ENCODE measurements at places on chromosomes 16 and 17.

DNA sequence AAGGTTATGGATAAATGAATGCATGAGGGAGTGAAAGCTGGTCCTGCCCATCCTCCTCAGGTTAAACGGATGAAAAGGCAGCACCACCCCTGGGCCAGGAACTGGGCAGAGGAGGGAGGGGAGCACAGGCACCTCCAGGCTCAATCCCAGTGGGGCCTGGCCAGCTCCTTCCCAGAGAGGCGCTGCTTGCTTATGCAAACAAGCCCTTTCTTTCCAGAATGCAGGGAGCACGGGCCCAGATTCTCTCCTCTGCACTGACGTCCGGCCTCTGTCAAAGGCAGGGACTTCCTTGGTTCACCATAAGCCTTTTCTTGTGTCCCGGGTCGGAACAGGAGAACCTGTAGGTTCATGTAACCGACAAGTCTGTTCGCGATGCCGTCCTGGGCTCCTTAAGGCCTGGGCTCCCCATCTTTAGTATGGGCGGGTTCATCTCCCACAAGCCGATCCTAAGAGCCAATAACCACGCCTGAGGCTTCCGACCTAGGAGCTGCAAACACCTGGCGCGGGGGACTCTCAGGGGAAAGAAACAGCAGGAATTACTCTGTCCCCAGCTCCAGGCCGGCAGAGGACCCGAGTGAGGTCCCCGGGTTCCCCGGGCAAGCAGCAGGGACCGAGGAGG is 16.3 kb downstream of the ENPP7 start:
- peaks cover 12% of the 10 kb centered on the region for H3K4me1 ChIP-seq
- H3K4me3 ChIP-seq: no peak overlapping the region
- no peaks in the 10 kb centered on the region for H3K36me3 ChIP-seq
- peaks cover 54% of the 10 kb centered on the region for H3K27me3 ChIP-seq

DNA sequence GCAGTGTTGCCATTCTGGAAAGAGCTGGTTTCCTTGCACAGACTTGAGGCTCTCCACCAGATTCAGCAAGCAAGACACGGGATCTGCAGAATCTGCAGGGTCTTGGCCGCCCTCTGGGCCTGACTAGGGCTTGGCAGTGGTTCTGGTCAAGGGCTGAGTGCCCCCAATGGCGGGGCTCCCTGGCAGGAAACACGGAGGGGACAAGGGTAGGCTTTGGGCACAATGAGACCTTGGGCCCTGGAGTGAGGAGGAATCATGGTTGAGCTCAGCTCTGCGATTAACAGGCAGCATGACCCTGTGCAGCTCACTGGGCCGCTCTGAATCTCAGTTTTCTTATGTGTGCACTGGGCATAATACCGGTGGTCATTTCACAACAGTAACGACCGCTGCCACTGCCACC is 249.9 kb downstream of the GSG1L start:
- H3K27me3 ChIP-seq: peaks cover 2% of the 10 kb centered on the region
- H3K27ac ChIP-seq: no peak overlapping the region
- H3K4me1 ChIP-seq: no peaks in the 10 kb centered on the region
- no peak overlapping the region for H3K4me3 ChIP-seq
- DNase-seq: no peak

- H3K36me3 ChIP-seq: no peaks in the 10 kb centered on the region
- H3K27me3 ChIP-seq: no peaks in the 10 kb centered on the region
- no peaks in the 10 kb centered on the region for H3K4me1 ChIP-seq
- H3K27ac ChIP-seq: no peak overlapping the region
These were observed 328.5 kb downstream of the SLC39A11 start for GRCh38 chr17:72763981-72764380.

DNA sequence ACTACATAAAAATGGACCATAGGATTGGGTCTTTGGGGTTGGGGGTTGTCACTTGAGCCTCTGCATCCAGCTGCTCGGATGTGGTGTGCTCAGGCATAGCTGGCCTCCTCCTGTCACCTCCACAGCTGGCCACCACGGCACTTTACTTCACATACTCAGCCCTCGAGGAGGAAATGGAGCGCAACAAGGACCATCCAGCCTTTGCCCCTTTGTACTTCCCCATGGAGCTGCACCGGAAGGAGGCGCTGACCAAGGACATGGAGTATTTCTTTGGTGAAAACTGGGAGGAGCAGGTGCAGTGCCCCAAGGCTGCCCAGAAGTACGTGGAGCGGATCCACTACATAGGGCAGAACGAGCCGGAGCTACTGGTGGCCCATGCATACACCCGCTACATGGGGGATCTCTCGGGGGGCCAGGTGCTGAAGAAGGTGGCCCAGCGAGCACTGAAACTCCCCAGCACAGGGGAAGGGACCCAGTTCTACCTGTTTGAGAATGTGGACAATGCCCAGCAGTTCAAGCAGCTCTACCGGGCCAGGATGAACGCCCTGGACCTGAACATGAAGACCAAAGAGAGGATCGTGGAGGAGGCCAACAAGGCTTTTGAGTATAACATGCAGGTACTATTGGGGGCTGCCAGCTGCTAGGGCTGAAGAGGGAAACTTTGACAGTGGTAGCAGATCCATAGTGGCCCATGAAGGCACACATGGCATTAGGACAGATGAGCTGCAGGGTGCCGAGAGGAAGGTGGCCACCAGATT is 30.8 kb downstream of the CDIP1 start:
- H3K27me3 ChIP-seq: no peaks in the 10 kb centered on the region
- no peak overlapping the region for H3K27ac ChIP-seq
- peaks cover 36% of the 10 kb centered on the region for H3K4me1 ChIP-seq
- DNase-seq: no peak
- H3K36me3 ChIP-seq: peaks cover 51% of the 10 kb centered on the region
- H3K4me3 ChIP-seq: no peak overlapping the region

GRCh38 chr16:35134471-35134870 is 1675.1 kb downstream of the TP53TG3F start:
- H3K27me3 ChIP-seq: no peaks in the 10 kb centered on the region
- H3K36me3 ChIP-seq: no peaks in the 10 kb centered on the region
- H3K4me1 ChIP-seq: no peaks in the 10 kb centered on the region
- H3K4me3 ChIP-seq: no peak overlapping the region
- H3K27ac ChIP-seq: no peak overlapping the region

DNA sequence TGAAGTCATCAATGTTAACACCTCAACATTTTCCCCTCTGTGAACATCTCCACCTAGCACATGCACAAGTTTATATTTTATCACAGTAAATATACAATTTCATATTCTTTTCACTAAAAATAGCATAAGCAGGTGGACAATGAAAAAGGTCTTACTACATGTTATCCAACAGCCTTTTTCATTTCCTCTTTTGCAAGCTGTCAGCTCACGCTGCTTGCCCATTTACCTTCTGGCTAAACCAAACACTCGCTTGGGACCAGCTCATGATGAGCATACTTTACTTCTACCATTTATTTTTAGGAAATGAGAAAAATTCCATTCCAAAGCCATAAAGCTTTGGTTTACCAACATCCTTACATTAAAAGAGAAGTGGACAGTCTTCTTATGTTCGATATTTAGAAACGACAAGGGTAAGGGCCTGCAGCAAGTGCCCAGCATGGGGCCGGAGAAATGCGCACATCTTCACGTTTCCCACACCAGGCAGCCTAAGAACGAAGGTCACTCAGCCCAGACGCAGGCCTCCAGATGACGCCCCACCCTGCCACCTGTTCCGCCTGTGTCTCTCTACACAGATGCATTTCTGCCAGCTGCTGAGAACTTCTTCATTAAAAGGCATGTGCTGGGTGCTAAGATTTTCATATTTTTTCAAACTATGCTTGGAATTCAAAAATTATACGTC is 13.9 kb downstream of the SNN start:
- H3K4me1 ChIP-seq: peaks cover 34% of the 10 kb centered on the region
- DNase-seq: no peak
- peak overlapping the region; percentile 77 for H3K4me3 ChIP-seq
- peaks cover 74% of the 10 kb centered on the region for H3K36me3 ChIP-seq

GRCh38 chr17:3308603-3309002 is 10.4 kb upstream of the OR3A1 start:
- no peaks in the 10 kb centered on the region for H3K27me3 ChIP-seq
- H3K36me3 ChIP-seq: no peaks in the 10 kb centered on the region
- H3K4me1 ChIP-seq: no peaks in the 10 kb centered on the region
- no peak overlapping the region for H3K4me3 ChIP-seq
- no peak for DNase-seq

DNA sequence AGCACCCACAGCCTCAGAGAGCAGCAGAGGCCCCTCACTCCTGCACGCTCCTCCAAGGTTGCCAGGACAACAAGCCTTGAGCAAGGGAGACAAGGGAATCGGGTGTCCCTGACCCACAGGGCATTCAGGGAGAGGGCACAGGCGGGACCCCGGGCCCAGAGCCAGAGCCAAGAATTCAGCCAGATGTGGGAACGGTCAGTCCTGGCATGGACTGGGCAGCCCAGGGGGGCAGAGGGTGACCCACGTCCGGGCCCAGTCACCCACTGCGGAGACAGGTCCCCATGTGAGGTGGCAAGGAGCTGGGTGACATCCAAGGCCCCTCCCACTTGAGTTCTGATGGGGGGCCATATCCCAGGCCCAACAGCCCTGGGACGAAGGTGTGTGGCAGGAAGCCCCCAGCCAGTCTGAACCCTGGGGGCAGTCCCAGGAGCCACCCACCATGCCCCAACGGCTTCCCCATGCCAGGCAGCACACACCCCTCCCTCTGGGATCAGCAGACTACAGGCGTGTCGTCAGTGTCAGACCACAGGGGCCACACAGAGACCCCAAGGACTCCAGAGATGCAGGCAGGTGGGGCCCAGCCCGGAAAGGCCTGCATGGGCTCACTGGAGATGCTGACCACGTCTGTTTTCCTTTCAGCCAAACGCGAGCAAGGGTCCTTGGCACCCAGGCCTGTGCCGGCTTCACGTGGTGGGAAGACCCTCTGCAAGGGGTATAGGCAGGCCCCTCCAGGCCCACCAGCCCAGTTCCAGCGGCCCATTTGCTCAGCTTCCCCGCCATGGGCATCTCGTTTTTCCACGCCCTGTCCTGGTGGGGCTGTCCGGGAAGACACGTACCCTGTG is 23.0 kb downstream of the USP6 start:
- H3K4me3 ChIP-seq: no peak overlapping the region
- peaks cover 3% of the 10 kb centered on the region for H3K27me3 ChIP-seq
- H3K27ac ChIP-seq: no peak overlapping the region
- DNase-seq: no peak
- H3K4me1 ChIP-seq: no peaks in the 10 kb centered on the region

DNA sequence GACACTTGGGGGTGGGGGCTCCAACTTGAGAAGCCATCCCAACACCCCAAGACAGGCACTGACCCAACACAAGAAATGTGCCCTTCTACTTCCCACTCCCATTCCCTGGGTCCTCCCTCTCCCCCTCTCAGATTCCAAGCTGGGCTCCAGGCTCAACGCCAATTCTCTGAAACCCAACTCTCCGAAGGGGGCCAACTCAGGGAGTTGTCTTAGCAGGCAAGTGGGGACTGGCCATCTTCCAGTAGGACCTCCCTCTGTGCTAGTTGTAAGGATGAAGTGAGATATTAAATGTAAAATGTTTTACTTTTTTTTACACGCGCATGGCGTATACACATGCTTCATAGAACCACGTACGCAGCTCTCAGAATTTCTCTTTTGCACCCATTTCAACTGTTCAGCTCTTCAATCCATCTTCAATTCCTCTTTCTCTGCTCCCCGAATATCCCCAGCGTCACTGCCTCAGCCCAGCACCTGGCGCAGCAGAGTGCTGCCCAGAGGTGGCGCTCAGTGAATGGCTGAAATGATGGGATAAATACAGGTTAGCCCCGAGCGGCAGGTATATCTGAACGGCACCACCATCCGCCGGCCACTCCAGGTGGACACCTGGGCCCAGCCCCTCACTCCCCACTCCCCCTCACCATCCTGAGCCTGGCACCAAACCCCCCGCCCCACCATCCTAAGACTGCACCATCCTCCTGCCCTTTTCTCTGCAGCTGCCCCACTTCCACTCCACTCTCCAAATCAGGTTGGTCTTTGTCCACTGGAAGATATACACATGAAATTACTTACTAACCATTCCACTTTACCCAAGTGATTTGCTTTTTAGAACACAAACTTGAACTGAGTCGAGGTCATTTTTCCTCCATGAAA is 43.9 kb upstream of the TNRC6C start:
- H3K4me1 ChIP-seq: peaks cover 6% of the 10 kb centered on the region
- H3K4me3 ChIP-seq: no peak overlapping the region
- H3K27me3 ChIP-seq: peaks cover 69% of the 10 kb centered on the region
- no peak for DNase-seq

DNA sequence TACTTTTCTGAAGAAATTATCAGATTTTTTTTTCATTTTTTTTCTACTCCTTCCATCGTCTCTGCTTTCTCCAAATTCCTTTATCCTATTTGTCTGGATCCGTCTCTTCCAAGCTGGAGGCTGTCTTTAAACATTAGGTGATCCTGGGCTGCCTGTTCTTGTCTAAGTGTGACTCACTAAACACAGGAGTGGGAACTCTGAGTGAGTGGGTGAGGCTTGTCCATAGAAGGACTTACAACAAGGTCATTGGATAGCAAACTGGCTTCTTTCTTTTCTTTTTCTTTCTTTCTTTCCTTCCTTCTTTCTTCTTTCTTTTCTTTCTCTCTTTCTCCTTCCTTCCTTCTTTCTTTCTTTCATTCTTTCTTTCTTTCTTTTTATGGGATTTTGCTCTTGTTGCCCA is 18.2 kb downstream of the ALOX15 start:
- peaks cover 25% of the 10 kb centered on the region for H3K27me3 ChIP-seq
- no peak for DNase-seq
- H3K36me3 ChIP-seq: no peaks in the 10 kb centered on the region
- no peak overlapping the region for H3K4me3 ChIP-seq

- peaks cover 21% of the 10 kb centered on the region for H3K36me3 ChIP-seq
- no peak overlapping the region for H3K27ac ChIP-seq
- DNase-seq: no peak
- no peak overlapping the region for H3K4me3 ChIP-seq
These were observed 3.0 kb downstream of the TP53I13 start for GRCh38 chr17:29571486-29571882.

GRCh38 chr17:61496174-61496956 is 44.1 kb downstream of the TBX4 start:
- H3K4me3 ChIP-seq: no peak overlapping the region
- no peak for DNase-seq
- H3K36me3 ChIP-seq: no peaks in the 10 kb centered on the region
- peaks cover 26% of the 10 kb centered on the region for H3K27me3 ChIP-seq
- peaks cover 6% of the 10 kb centered on the region for H3K4me1 ChIP-seq

- H3K27me3 ChIP-seq: no peaks in the 10 kb centered on the region
- H3K36me3 ChIP-seq: no peaks in the 10 kb centered on the region
- H3K4me3 ChIP-seq: no peak overlapping the region
- no peak overlapping the region for H3K27ac ChIP-seq
- H3K4me1 ChIP-seq: no peaks in the 10 kb centered on the region
These were observed 1879.9 kb downstream of the TP53TG3F start for GRCh38 chr16:35339337-35339736.

GRCh38 chr16:12786081-12786480 is 17.6 kb downstream of the CPPED1 start:
- no peak overlapping the region for H3K27ac ChIP-seq
- peaks cover 2% of the 10 kb centered on the region for H3K4me1 ChIP-seq
- no peak overlapping the region for H3K4me3 ChIP-seq
- no peak for DNase-seq
- H3K27me3 ChIP-seq: no peaks in the 10 kb centered on the region

- H3K27ac ChIP-seq: no peak overlapping the region
- no peaks in the 10 kb centered on the region for H3K36me3 ChIP-seq
- no peak overlapping the region for H3K4me3 ChIP-seq
- DNase-seq: no peak
These were observed 79.1 kb upstream of the CDH5 start for GRCh38 chr16:66287416-66287815.
